ENCODE measurements at places on chromosomes 1 and 21.

DNA sequence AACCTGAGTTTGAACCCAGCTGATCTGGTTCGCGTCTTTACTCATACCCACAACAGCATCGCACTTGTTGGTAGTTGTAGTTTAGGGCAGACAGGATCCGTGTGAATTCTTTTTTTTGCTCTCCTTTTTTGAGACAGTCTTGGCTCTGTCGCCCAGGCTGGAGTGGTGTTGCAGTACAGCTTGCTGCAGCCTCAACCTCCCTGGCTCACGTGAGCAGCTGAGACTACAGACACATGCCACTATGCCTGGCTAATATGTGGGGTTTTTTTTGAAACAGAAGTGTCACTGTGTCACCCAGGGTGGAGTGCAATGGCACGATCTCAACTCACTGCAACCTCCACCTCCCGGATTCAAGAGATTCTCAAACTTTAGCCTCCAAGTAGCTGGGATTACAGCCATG, 7.9 kb downstream of the TAF13 start:
- no peak for DNase-seq

GRCh38 chr1:164599272-164599671, 40.3 kb downstream of the PBX1 start:
- no peak for DNase-seq

- no peak for DNase-seq
Measured at GRCh38 chr1:30358500-30358899, 364.9 kb downstream of the MATN1 start.

DNA sequence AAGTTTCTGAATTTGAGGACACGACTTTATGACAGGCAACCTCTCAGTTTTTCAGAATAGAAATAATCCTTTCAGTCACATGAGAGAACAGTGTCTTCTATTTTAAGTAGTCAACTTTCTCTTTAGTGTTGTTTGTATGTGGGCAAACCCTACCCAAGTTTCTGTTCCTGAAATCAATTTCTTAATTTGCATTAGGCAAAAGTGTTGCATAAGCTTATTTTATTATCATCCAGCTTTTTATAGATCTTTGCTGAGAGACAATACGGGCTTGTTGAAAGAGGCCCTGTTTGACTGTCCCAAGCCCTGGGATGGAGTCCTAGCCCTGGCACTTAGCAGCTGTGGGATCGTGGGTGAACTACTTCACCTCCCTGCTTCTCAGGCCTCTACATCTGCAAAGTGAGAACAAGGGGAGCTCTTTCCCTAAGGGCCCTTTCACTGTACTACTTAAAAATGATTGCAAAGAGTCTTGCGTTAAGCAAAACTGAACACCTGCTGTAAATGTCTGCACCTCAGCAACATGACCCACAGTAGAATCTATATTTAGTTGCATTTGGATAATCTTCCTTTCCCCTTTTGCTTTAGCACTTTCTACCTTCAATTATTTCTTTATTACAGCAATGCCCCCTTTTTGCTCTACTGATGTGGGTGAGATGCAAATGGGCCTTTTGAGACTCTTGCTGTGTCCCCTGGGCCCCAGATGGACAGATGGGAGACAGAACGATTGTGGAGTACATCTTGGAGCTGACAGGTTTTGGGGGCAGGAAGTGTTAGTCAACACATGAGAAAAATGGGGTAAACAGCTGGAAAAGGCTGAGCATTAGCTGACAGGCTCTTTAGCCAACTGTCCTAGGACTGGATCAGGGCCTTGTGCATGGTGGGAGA, 41.0 kb upstream of the SCAF4 start:
- no peak for DNase-seq

- DNase-seq = no peak
Measured at GRCh38 chr1:71053758-71054157, 6.1 kb upstream of the PTGER3 start.

DNA sequence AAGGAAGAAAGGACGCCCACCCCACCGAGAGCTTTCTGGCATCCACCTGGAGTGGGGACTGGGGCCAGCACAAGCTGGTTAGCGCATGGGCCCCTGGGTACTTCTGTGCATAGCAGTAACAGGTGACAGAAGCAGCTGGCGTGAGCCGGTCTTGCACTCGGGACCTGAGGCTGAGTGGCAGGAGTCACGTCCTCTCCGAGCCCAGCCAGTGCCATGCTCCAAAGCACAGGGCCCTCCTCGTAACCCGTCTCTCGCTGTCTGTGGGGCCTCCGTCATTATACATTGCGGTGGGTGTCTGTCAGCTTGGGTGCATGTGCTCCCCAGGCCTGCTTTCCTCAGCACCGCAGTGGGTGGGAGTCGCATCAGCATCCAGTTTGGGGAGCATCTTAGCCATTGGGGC, 87.6 kb upstream of the VAMP3 start:
- DNase-seq = no peak

GRCh38 chr1:20551945-20552727, at the start of gene FAM43B:
FAM43B (plus strand) TSS chr1:20552573; CDS start chr1:20552974, 401 bp downstream.
- DNase-seq = no peak

DNA sequence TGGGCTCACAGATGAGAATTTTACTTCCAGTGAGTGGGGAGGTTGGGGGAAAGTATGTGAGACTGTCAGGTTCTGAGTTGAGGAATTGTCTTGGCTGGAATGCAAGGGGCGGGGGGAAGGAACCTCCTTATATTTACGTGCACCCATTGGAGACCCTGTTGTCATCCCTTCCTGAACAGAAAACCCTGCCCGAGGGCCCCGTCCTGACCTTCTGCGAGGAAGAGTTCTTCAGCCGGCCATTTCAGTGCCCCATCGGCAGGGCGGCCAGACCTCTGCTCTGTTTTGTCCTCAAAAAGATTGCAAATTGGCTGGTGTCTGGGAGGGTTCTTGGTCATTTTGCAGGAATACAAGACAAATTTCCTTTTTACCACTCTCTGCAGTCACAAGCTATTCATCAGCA, 7.1 kb downstream of the KIF26B start:
- no peak for DNase-seq

DNA sequence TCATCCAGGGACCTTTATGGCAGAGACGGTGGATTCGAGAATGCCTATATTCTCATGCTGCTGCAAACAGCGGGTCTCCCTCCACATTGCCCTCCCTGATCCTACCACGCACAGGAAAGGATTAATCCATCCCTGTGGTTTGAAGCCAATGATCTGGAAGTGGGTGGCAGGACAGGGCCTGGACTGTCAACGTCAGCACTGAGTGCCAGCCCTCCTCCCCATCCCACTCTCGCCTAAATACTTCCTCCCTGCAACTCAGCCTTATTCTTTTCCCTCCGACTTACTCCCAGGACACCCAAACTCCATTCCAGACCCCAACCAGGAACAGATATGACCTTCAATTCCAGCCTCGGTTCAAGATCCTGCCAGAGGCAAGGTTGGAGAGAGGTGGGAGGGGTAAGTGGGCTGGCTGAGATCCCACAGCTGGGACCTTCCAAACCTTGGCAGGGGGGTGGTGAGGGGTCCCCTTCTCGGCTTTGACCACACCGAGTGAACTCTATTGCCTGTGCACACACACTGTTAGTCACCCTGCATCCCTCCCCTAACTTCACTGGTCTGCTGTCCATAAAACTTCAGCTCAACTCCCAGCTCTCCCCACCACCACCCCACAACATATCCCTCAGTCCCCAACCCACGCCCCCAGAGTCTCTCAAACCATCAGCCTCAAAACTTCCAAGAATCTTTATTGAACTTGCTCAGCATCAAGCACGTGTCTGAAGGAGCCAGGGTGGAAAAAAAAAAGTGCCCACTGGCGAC, 2.4 kb upstream of the S100A5 start:
- no peak for DNase-seq

DNA sequence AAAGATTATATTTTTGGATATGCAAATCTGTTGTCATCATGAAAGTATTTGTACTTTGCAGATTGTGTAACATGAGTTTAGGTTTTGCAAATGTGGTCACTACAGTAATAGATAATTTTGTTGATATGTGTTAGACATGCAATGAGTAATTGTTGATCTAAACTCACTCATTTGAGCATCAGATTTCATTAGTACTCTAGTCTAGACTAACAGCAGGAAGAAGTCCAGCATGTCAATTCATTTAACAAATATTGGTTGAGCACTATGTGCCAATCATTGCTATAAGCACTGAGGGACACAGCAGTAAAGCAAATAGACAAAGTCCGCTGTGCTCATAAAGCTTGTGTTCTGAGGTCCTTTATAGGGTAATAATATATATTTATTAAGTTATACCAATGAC, 350.0 kb downstream of the USP25 start:
- no peak for DNase-seq

- DNase-seq = no peak
Measured at GRCh38 chr1:202291961-202292712, 49.6 kb downstream of the UBE2T start.

DNA sequence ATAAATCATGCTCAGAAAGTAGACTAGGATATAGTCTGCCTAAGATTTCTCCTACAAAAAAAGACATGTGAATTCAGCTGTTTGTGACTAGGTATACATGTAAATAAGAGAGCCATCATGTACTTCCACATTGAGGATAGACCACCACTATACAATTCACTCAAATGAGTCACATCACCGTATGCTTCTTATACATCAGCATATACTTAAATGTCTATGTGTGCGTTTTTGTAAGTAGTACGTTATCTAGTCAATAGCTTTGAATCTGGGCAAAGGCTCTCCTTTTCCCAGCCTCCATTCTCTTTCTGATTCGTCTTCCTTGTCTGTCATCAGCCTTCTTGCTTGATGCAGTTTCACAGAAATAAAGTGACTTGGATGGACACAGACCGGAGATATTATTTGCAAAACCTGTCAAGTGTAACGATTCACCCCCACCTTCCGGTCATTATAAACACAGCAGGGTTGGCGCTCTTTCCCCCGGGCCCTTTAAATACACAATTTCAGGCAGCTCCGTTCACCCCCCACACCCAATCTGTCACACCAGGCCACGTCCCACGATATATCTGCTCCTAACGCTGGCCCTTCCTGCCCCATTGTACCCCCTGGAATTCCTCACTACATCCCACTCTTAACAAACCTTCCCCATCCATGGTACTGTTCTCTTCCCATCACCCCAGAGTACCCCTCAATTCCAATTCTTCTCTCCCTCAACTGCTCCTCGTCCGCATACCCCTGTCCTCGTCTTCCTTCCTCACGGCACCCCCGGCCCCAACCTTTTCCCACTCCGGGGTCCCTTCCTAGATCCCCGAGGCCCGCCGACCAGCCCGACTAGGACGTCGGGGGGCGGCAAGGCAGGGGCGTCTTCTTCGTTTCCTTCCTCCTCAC, 636 bp downstream of the VAMP4 start:
- DNase-seq = no peak

DNA sequence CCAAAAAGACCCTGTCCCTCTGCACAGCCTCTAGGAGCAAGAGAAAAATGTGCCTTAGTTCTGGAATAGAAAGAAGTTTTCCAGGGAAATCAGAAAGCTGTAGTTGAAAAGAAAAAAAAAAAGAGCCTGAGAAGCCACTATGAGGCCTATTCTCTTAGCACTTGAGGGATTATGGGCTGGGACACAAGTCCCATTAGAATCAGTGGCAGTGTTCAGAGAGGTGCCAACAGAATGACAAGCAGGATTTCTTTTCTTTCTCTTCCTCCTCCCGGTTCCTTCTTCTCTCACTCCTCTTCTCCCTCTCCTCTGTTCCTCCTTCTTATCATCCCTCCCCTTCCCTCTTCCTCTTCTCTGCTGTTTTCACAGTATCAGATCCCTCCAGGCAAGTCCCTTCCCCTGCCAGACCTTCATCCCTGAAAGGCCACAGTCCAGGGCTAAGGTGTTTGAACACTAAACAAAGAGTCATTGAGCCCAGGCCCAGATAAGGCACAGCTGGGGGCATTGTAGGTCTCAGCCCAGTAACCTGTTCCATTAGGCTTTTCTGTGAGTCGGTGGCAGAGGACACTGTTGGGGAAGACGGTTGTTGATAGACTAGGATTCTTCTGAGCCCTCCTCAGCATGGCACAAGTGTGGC, 64.7 kb upstream of the LPGAT1 start:
- no peak for DNase-seq

DNA sequence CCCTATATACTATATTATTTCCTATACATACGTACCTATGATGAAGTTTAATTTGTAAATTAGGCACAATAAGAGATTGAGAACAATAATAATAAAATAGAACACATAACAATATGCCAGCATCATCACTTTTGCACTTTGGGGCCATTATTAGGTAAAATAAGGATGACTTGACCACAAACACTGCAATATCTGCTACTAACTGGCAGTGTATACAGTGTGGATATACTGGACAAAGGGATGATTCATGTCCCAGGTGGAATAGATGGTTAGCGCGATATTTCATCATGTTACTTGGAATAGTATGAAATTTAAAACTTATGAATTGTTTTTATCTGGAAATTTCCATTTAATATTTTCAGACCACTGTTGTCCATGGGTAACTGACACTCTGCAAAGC, 35.4 kb upstream of the TXLNA start:
- no peak for DNase-seq

DNA sequence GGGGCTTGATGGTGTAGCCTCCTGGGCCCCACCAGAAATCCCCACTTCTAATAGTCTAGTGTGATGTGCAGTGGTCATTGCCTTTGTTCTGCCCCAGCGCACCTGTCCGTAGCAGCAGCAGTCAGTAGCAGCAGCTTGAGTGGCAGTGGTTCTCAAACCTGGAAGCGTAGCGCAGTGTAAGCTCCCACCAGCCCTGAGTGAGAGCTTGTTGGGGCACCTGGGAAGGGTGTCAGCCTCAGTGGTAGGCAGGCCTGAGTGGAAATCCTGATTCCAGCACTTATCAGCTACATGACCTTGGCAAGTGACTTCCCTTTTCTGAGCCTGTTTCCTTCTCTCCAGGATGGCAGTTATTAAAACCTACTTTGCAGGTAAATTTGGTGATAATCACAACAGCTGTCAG, 41.6 kb upstream of the EPHA8 start:
- DNase-seq = no peak

- no peak for DNase-seq
Measured at GRCh38 chr1:68129536-68130250, 79.3 kb upstream of the DIRAS3 start.

DNA sequence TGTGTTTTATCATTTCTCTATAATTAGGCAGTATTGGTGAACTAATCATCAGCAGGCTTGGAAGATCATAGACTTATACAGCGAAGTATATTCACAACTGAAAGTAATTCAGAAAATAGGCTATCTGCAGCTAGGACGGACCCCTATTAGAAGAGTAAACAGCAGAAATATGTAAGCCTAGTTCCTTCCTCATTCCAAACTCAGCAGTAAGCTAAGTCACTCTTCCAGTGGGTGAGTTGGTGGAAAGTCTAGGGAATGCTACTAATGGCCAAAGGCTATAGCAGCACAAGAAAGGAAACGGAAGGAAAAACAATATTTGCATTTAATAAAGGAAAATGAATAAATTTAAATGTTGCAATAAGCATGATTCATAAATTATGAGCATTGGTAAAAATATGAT, 918.1 kb upstream of the TMPRSS15 start:
- no peak for DNase-seq

- no peak for DNase-seq
Measured at GRCh38 chr1:45924736-45925135, 121.3 kb downstream of the MAST2 start.

- peak; percentile 29 for DNase-seq
Measured at GRCh38 chr21:42002421-42002958, 7.7 kb downstream of the ZBTB21 start.

- DNase-seq = no peak
Measured at GRCh38 chr1:234661317-234661928, 51.4 kb upstream of the IRF2BP2 start.
